ENCODE measurements at places on chromosomes 13 and 19. TPM values are rescaled to one million over a fixed set of nuclear protein-coding genes. Genes with fewer than 3 reads are reported as not detected.

CLEC17A gene
- total RNA-seq, result not detected

CEACAM4 gene
- not detected for total RNA-seq

GRCh38 chr19:43506629-43507028 is 2.1 kb upstream of the PHLDB3 start:
- H3K27ac ChIP-seq, result no peak overlapping the region
- H3K4me1 ChIP-seq, result peaks cover 19% of the 10 kb centered on the region
- H3K36me3 ChIP-seq, result peaks cover 4% of the 10 kb centered on the region

DNA sequence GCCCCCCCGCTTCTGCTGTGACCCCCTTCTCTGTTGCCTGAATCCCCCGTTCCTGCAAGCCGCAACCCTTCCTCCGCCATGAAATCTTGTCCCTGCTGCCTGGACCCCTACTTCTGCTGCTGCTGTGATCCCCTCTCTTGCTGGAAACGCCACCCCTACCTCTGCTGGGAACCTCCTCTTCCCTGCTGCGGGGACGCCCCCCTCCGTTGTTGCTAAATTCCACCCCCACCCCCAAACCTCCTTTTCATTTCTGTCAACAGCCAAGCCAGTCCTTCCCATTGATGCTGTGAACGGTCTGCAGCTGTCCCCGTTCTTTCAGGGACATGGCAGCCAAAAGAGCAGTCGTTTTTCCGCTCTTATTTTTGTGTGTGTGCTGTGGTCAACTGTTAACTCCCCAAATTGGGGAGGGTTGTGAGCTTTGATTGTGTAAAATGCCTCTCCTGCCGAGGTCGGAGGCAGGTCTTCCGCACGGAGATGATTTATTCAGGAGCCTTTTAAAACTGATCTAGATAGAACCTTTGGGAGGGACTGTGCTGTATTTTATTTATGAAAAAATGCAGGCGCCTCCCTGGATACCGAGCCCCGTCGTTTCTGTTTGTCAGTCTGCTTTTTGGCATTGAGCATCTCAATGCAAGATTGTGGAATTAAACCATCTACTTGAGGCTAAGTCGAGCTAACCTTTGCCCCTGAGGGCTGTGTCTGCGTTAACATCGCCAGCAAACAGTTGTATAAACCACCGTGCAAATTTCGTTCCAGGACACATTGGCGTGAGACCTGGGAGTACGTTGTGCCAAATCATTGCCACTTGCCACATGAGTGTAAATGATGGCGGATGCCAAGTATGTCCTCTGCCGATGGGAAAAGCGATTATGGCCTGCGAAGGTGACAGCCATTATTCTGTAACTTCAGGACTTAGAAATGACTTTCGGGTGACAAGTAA is 27.9 kb upstream of the NDUFS7 start:
- no peaks in the 10 kb centered on the region for H3K27me3 ChIP-seq
- H3K27ac ChIP-seq, result peak overlapping the region; percentile 85
- peaks cover 6% of the 10 kb centered on the region for H3K36me3 ChIP-seq
- peaks cover 11% of the 10 kb centered on the region for H3K4me1 ChIP-seq
- H3K4me3 ChIP-seq, result peak overlapping the region; percentile 97

KLK3 gene
- total RNA-seq, result not detected

DNA sequence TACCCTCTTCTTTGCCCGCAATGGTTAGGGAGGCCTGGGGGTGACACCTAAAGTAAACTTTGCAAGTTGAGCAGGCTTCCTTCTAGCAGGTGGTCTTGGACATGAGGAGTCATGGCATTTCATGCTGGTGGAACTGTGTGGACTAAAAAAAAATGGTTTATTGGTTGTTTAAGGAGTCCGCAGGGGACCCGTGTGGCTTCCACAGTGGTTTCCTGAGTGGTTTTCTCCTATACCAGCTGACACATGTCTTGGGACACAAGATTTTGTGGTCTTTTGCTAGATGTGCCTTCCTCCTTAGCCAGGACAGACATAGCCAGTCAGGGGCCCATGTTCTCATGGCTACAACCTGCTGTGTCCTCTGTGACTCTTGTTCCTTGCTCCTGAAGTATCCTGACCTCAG is 1.5 kb downstream of the ZNF543 start:
- peaks cover 27% of the 10 kb centered on the region for H3K4me1 ChIP-seq
- H3K27me3 ChIP-seq, result peaks cover 9% of the 10 kb centered on the region
- H3K36me3 ChIP-seq, result peaks cover 20% of the 10 kb centered on the region
- H3K4me3 ChIP-seq, result peak overlapping the region; percentile 99

MUC16 gene
- not detected for total RNA-seq

DNA sequence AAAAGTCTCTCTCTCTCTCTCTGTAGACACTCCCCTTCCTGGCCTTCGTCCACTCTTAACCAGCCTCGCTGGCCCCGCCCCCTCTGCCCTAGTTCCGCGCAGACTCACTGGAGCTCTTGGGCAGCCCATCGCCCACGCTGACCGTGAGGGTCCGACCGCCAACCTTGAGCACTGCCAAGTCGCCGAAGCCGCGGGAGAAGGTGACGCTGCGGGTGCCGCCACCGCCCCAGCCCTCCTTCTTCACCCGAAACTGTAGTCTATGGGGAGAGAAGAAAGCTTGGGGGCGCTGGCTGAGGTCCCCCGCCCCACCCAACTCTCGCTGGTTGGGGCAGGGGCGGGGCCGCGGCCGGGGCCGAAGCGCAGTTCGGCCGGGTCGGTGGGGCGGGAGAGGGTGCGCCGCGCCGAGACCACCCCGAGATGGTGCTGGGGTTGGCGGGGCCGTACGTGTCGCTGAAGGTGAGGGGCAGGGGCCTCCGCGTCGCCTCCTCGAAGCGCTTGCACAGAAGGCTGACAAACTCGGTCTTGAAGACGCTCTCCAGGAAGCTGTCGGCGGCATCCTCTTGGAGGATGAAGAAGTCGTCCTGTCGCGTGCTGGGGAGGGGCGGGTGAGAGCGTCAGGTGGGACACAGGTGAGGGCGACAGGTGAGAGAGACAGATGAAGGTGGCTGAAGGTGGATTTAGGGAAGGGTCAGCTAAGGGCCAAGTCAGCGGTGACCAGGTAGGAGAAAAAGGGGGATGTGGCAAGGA is 12.6 kb upstream of the ZNF414 start:
- peaks cover 11% of the 10 kb centered on the region for H3K4me1 ChIP-seq
- H3K27me3 ChIP-seq, result no peaks in the 10 kb centered on the region
- no peak overlapping the region for H3K4me3 ChIP-seq
- no peak for DNase-seq
- H3K36me3 ChIP-seq, result peaks cover 20% of the 10 kb centered on the region

DNA sequence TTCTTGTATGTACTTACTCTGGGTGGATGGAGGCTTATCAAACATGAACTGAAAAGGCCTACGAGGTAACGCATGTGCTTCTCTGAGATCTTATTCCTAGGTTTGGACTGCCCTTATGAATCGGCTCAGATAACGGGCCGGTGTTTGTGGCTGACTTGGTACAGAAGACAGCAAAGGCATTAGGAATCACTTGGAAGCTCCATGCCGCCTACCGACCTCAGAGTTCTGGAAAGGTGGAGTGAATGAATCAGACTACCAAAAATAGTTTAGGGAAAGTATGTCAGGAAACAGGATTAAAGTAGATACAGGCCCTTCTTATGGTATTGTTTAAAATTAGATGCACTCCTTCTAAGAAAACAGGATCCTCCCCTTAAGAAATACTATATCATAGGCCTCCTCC is 172.4 kb upstream of the PCDH9 start:
- no peaks in the 10 kb centered on the region for H3K27me3 ChIP-seq
- no peak for DNase-seq
- H3K4me1 ChIP-seq, result no peaks in the 10 kb centered on the region
- no peak overlapping the region for H3K27ac ChIP-seq
- peaks cover 6% of the 10 kb centered on the region for H3K36me3 ChIP-seq
- H3K4me3 ChIP-seq, result no peak overlapping the region

GRCh38 chr19:2575734-2576481 is 100.0 kb downstream of the GADD45B start:
- no peak overlapping the region for H3K4me3 ChIP-seq
- H3K36me3 ChIP-seq, result no peaks in the 10 kb centered on the region
- H3K4me1 ChIP-seq, result peaks cover 14% of the 10 kb centered on the region

- H3K4me3 ChIP-seq, result peak overlapping the region; percentile 80
- H3K36me3 ChIP-seq, result peaks cover 4% of the 10 kb centered on the region
- DNase-seq, result peak; percentile 98
- peaks cover 63% of the 10 kb centered on the region for H3K4me1 ChIP-seq
- H3K27ac ChIP-seq, result peak overlapping the region; percentile 63
Measured at GRCh38 chr13:99432609-99433542, 68.4 kb upstream of the TM9SF2 start.

DNA sequence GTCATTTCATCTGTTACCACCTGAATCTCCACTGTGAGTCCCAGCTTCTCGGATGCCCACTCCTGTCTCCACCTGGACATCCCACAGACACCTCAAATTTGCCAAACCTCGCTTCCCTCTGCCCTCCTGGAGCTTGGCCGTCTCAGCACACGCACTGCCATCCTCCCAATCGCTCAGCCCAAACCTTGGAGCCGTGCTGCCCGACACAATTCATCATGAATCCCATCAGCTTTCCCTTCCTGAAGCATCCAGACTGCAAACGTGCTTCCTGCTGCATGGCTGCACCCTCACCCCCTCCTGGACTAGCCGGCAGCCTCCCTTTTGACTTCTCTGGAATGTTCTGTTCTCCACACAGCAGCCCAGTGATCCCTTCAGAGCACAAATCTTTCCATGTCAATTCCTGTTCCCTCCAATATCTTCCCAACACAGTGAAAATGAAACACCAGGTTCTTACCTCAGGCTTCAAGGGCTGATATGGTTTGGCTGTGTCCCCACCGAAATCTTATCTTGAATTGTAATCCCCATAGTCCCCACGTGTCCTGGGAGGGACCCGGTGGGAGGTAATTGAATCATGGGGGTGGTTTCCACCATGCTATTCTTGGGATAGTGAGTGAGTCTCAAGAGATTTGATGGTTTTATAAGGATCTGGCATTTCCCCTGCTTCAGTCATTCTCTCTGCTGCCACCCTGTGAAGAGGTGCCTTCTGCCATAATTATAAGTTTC is 1.1 kb upstream of the PROZ start:
- DNase-seq, result no peak
- peaks cover 8% of the 10 kb centered on the region for H3K36me3 ChIP-seq
- peaks cover 17% of the 10 kb centered on the region for H3K4me1 ChIP-seq

GRCh38 chr13:73542446-73542845 is 483.6 kb downstream of the KLF5 start:
- no peak overlapping the region for H3K4me3 ChIP-seq
- no peaks in the 10 kb centered on the region for H3K36me3 ChIP-seq
- H3K27me3 ChIP-seq, result peaks cover 12% of the 10 kb centered on the region
- H3K4me1 ChIP-seq, result no peaks in the 10 kb centered on the region
- DNase-seq, result no peak

DNA sequence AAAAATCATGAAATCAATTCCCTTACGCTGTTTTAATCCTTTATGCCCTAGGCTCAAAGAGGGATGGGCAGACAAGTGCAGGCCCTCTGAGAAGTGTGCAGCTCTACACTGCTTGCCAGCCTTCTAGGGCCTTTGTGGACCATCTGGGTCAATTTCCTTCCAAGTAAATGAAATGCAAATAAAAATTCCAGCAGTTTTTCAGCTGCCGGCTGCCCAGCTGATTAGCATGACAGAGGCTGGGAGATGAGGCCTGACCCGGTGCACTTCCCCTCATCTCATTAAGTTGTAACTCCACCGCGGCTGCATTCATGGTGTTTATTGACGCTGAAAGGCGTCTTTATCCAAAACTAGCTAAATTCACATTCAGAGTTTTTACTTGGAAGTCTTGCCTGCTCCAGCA is 47.5 kb upstream of the GSX1 start:
- no peaks in the 10 kb centered on the region for H3K4me1 ChIP-seq
- H3K36me3 ChIP-seq, result no peaks in the 10 kb centered on the region
- no peak overlapping the region for H3K4me3 ChIP-seq
- no peak for DNase-seq
- peaks cover 18% of the 10 kb centered on the region for H3K27me3 ChIP-seq

- H3K36me3 ChIP-seq, result peaks cover 4% of the 10 kb centered on the region
- H3K4me1 ChIP-seq, result peaks cover 52% of the 10 kb centered on the region
- peaks cover 8% of the 10 kb centered on the region for H3K27me3 ChIP-seq
- H3K4me3 ChIP-seq, result peak overlapping the region; percentile 85
Measured at GRCh38 chr13:50125554-50126262, 110.5 kb downstream of the KCNRG start.

DNA sequence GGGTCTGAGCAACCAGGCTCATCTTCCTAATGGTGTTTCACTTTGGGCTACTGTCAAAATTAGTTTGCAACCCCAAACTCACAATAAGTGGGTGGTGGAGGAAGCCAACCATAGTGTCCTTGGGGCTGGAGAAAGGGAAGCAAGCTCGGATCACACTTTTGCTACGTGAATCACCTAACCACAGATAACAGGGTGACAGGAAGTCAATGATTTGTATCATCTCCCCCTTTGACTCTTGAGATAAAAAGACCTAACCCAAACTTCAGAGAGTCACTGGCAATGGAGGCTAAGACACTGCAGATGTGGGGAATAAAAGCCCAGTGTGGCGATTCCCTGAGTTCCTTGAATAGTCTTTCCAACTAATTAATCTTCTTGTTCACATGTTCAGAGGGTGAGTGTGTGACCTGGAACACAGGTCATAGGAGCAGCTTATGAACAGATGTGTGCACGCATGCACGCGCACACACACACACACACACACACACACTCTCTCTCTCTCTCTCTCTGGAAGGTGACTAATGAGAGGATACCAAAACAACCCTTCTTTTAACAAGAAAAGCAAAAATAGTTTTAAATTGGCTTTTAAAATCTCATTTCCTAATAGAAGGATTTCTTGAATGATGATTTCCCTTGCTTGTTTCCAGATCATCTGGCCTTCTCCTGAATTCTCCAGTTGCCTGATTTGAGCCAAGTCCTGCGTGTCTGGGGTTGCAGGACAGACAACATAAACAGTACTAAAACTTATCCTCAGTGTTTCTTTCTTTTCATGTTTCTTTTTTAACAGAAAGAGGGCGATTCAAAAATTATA is 21.2 kb upstream of the DOCK9 start:
- H3K27ac ChIP-seq, result no peak overlapping the region
- H3K36me3 ChIP-seq, result no peaks in the 10 kb centered on the region
- H3K4me3 ChIP-seq, result no peak overlapping the region
- no peak for DNase-seq

SIGLEC10 gene
- total RNA-seq, result 1.5 TPM

GRCh38 chr13:27339299-27339698 is 68.7 kb downstream of the RASL11A start:
- no peak overlapping the region for H3K27ac ChIP-seq
- H3K4me3 ChIP-seq, result no peak overlapping the region
- no peaks in the 10 kb centered on the region for H3K36me3 ChIP-seq
- H3K4me1 ChIP-seq, result no peaks in the 10 kb centered on the region
- no peak for DNase-seq

DNA sequence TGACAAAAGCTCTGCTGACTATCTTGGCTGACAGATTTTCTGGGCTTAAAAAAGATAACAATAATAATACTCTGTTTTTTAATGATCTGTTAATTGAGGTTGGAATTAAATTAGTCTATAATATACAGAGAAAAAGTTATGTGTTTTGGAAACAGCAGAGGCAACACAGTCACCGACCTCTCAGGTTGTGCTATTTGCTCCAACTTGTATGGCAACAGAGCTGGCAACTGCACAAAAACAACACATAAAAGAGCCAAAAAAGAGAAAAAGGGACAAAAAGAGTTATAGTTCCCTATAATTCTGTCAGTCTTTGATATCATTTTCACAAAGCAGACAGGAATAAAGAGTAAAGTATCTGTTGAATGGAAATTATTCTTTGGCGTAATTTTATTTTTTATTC is 102.3 kb upstream of the POSTN start:
- no peak overlapping the region for H3K4me3 ChIP-seq
- no peaks in the 10 kb centered on the region for H3K36me3 ChIP-seq
- no peak for DNase-seq
- H3K27me3 ChIP-seq, result no peaks in the 10 kb centered on the region
- no peak overlapping the region for H3K27ac ChIP-seq

GRCh38 chr13:104597546-104598180 is 1531.4 kb upstream of the SLC10A2 start:
- H3K4me3 ChIP-seq, result no peak overlapping the region
- H3K27ac ChIP-seq, result no peak overlapping the region
- H3K4me1 ChIP-seq, result no peaks in the 10 kb centered on the region
- H3K27me3 ChIP-seq, result no peaks in the 10 kb centered on the region
- no peak for DNase-seq

Measured in natural killer cell treated with Interleukin-12 subunit alpha and Interleukin-12 subunit beta and Interleukin-15 and Interleukin-18, amount 100 ng/mL, for 72 hours (primary cell).